ENCODE measurements at places on chromosomes 3 and 15.

GRCh38 chr3:131704098-131704497 is 201.3 kb upstream of the MRPL3 start:
- DNase-seq: no peak

DNA sequence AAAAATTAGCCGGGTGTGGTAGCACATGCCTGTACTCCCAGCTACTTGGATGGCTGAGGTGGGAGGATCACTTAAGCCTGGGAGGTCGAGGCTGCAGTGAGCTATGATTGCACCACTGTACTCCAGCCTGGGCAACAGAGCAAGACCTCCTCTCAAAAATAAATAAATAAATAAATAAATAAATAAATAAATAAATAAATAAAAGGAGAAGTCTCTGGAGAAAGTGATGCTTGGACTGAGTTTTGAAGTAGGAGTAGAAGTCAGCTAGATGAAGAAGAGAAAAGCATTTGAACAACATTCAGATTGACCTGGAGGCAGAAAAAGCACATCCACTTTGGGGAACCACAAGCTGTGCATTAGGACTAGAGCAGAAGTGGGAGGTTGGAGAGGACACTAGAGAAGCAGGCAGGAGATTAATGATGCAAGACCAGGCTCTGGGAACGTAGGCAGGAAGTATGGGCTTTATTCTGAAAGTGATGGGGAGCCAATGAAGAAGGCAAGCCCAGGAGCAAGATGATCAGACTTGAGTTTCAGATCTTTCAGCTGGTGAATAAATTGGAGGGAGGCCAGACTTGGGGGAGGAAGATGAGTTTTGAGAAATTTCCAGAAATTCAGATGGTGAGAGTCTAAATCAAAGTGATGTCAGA is 48.7 kb downstream of the KLHL6 start:
- DNase-seq: no peak

GRCh38 chr15:93029214-93029835 is 59.7 kb downstream of the RGMA start:
- DNase-seq: no peak

- DNase-seq: no peak
Observed at GRCh38 chr3:156180077-156180476, 59.7 kb downstream of the KCNAB1 start.

DNA sequence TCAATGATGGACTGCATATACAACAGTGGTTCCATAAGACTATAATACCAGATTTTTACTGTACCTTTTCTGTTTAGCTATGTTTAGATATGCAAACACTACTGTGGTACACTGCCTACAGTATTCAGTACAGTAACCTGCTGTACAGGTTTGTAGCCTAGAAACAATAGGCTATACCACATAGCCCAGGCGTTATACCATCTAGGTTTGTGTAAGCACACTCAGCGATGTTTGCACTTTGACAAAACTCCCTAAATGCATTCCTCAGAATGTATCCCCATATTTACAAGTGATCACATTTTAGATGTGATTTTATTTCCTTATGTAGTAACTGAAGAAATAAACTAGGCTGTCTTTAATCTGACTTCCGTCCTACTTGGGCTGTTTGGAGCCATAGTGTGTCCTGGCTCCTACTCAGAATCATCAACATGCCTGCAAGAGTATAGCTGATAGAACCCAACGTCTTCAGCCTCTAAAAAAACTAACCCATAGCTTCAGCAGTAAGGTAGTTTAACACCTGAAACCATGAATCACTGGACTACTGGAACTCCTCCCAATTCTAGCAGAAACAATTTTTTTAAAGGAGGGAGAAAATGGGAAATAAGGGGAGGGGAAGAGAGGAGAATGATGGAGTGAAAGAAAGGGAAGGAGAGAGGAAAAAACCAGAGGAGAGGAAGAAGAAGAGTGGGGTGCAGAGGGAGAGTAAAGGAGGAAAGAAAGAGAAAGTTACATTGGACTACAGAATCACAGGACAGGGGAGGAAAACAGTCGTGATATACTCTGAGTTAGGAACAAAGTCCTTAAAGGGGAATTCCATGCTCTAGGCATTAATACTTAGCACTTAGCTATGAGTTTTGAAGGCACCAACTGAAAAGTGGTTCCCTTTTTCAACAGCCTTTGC is 67.7 kb upstream of the PLXND1 start:
- DNase-seq: no peak

- DNase-seq: no peak
Observed at GRCh38 chr15:40290545-40290917, 7.7 kb upstream of the ANKRD63 start.

- peak; percentile 42 for DNase-seq
Observed at GRCh38 chr3:128591738-128592426, 58.7 kb downstream of the RPN1 start.

DNA sequence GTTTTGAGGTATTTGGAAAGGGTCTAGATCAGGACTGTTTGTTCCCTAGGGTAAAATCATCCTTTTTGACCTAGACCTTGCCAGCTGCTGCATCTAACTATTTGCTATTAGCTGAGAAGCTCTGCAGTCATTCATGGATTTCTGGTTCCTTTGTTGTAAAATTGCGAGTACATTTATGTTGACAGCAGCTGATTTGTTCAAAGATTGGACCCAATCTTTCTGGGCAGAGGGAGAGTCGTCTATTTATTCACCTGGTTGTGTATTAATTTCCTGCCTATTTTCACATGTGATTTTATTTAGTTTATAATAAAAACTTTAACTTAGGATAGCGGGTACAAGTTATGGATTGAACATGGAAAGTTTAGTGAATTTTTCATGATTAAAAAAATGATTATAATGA is 236.3 kb downstream of the CNTN4 start:
- no peak for DNase-seq

- DNase-seq: no peak
Observed at GRCh38 chr3:185713015-185713414, 111.8 kb downstream of the IGF2BP2 start.

DNA sequence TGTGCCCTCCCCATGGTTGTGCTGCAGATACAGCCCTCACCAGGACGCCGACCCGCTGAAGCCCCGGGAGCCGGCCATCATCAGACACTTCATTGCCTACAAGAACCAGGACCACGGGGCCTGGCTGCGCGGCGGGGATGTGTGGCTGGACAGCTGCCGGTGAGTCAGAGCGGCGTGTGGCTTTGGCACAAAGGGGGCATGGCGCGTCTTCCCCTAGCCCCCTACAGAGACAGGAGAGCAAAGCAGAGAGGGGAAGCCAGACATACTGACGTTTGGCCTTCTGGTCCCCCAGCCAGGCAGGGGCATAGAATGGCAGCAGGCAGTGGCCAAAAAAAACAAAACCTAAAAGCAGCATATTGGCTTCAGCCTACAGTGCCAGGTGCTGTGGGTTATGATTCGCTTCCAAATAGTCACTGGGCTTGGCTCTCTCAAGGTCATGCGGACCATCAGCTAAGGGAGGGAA is 64.0 kb downstream of the MESD start:
- no peak for DNase-seq

DNA sequence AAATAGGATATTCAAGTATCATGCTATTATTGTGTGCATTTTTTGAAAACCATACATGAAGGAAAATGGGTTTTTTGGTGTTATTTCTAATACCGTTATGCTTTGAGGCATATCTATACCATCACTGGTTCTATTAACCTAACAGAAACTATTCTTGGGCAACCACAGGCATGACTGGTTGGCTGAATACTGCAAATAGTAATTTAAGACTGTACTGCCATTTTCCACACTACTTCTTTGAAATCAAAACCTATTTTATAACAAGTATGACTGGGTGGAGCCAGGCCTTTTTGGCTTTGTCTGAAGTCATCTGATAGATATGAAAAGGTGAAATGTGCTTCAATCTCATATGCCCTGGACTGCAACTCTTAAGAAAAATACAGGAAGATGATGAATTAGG is 115.1 kb downstream of the ULK4 start:
- DNase-seq: no peak
